NCI-H1105 treated with DMSO at 0.1 percent for 48 hours (cell line): ENCODE measurements at places on chromosomes 7 and 10.

- no peak for DNase-seq
Measured at GRCh38 chr7:135980665-135981180, 3.6 kb upstream of the MTPN start.

DNA sequence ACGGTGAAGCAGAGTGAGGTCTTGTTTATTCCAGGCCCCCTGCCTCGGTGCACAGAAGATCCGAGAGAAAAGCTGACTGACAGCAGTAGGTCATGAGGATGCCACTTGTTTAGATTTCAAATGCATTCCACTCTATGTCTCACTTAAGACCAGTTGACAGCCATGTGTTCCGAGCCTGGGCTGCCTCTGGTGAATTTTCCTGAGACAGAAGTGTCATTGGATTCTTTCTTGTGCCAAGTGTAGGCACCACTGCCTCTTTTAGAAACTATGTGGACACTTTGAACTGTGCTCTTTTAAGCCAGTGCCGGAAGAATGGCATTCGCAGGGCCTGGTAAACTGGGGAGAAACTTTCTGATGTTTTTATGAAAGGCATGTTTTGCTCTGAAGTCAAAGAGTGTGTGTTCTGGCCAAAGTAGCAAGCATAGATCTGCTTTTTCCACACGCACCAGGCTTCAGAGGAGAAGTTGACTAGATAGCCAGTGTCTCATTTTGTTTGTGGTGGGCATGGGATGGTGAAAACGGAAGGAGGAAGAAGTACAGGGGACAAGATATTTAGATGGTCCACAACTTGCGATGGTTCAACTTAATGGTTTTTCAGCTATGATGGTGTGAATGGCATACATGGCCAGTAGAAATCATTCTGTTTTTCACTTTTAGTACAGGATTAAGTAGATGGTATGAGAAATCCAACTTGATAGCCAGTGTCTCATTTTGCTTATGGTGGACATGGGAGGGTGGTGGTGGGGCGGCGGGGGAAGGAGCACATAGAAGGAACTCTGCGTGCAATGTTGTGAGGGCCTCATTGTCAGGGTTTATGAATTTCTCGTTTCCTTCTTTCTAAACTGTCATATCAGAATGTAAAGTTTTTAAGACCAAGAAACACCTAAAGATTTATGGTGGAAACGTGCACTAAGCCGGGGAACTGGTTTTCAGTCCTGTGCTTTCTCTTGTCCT lies 41.5 kb downstream of the CYP17A1 start:
- DNase-seq: no peak

GRCh38 chr7:28157076-28157745 lies 23.4 kb downstream of the JAZF1 start:
- no peak for DNase-seq

- DNase-seq: no peak
Measured at GRCh38 chr7:140217750-140218501, 41.1 kb upstream of the KDM7A start.

DNA sequence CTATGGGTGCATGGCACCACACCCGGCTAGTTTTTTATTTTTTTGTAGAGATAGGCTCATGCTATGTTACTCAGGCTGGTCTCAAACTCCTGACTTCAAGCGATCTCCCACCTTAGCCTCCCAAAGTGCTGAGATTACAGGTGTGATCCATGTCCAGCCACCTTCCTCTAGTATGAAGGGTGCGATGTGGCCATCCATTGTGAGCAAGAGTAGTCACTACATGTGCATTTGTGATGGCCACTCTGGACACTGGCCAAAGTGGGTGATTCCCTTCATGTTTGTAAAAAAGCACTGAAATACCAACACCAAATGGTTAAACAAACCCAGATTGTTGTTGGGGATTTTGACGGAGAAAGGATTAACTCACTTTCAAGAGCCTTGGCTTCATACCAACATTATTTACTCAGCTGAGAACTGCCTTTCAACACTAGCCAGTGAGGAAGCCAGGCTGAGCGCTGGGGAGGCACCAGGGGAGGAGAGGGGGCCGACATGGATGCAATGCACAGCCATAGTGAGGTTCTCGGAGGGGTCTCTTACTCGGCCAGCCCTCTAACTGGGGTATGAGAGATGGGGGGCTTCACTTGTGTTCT lies 198.1 kb upstream of the LYZL2 start:
- peak; percentile 42 for DNase-seq

DNA sequence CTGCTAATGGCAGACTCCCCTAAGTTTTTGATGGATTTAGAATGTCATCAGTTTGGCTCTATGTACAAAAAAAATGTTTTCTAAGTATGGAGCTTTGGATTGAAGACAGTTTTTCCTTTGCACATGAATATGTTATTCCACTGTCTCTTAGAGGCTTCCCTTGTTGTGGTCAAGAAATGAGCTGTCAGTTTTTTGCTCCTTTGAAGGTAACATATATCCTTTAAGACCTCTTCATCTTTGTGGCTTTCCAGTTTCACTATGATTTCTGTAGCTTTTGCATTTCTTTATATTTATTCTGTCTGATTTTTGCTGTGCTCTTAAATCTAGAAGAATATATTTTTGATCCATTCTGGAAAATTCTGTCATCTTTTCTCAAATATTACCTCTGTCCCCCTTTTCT lies 15.8 kb upstream of the ODAD2 start:
- no peak for DNase-seq

DNA sequence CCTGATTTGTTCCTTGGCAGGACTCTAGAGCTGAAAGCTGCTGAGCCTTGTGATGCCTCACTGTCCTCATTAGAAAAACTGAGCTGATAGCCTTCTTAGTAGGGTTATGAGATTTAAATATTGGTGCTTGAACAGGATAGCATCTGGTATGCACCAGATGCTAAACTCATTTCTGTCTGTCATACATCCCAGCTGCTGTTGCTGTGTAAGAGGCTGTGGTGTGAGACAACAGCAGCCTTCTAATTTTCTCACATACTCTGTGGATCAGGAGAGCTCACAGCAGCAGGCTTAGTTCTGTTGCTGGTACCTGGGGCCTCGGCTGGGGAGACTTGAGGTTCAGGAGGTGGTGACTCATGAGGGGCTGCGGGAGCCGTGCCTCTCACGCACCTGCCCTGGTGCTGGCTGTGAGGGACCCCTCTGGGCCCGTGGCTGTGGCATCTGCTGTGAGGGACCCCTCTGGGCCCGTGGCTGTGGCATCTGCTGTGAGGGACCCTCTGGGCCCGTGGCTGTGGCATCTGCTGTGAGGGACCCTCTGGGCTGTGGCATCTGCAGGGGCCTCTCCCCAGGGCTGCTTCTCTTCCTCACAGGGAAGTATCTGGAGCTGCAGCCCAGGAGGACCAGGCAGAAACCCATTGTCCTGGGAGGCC lies 12.5 kb downstream of the DYNC2I1 start:
- DNase-seq: no peak

DNA sequence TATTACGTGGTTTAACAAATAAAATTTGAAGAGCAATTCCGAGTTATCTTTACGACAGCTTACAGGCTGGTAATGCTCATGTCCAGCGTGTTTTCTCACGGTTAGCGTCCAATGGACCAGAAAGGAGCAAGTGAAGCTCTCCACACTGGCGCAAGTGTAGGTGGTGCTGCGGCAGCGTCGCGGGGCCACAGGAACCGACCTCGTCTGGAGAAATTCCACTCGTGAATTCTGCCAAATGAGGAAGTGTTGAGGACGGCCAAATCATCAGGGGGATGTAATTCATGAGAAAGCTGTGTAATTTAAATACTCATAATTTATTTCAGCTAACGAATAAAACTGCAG lies 350 bp upstream of the ZNF37A start:
- no peak for DNase-seq

DNA sequence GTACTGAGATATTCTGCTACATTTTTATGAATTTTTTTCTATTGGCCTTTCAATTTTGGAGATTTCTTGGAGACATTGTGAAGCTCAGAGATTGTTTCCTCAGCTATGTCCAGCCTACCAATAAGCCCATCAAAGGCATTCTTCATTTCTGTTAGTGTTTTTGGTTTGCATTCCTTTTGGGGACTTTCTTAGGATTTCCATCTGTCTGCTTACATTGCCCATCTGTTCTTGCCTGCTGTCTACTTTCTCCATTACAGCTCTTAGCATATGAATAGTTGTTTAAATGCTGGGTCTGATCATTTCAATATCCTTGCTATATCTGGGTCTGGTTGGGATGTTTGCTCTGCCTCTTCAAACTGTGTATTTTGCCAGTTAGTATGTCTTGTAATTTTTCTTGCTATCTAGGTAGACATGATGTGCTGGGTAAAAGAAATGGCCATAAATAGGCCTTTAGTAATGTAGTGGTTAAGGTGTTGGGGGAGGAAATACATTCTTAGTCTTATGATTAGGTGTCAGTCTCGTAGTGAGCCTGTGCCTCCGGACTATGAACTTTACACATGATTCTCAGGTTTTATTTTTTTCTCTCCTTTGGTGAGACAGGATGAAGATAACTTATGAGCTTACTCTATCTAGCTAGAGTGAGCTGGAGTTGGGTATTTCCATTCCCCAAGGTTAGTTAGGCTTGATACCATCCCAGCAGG lies 32.6 kb upstream of the NME8 start:
- DNase-seq: no peak

GRCh38 chr10:73413528-73414229 lies at the start of gene ANXA7:
ANXA7 (minus strand) TSS chr10:73414058; CDS start chr10:73400856, 13,202 bp downstream.
- DNase-seq: peak; percentile 72

DNA sequence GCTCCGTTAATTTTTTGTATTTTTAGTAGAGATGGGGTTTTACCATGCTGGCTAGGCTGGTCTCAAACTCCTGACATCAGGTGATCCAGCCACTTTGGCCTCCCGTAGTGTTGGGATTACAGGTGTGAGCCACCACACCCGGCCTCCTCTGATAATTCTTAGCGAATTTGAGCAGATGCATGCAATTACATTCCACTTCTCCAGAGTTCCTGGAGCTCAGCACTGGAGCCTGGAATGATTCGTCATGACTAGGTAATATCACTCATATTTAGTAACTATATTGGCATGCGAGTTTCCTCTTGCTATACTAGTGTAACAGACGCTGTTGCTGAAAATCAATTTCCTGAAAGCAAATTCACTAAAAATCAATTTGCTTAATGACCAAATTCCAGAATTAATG lies 86.8 kb downstream of the MKX start:
- DNase-seq: no peak

GRCh38 chr7:151648429-151648828 lies 128.7 kb upstream of the RHEB start:
- no peak for DNase-seq

GRCh38 chr7:131836733-131837132 lies 280.3 kb upstream of the PODXL start:
- DNase-seq: no peak

DNA sequence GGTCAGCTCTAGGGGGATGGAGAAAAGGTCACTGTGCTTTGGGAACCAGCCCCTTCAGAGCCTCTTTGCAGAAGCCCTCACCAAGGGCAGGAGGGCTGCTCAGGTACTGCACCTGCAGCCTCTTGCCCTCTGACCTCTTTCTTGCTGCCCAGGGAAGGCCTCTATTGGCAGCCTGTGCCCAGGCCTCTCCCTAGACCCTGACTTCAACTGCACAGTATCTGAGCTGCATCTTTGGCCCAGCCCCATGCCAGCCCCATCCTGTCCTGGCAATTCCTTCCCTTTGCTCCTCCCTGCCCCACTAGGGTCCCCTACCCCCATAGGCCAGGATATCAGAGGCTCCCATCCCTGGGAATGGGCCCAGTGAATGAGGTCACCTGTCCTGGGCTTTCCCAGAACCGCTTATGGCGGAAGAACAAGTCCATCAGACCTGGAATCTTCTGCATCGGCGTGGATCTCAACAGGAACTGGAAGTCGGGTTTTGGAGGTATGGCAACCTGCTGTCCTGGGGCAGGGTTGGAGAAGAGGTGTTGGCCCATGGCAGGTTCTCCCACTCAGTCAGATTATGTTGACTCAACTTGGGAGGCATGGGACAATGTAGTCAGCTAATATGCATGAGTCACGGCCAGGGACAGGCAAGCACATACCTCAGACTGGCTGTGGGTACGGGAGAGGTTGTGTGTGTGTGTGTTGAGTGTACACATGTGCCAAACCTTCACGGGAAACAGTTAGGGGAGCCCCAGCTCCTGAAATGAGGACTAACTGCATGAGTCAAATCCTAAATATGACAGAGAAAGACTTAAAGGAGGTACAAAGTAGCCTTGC lies 17.1 kb upstream of the CPA1 start:
- no peak for DNase-seq

DNA sequence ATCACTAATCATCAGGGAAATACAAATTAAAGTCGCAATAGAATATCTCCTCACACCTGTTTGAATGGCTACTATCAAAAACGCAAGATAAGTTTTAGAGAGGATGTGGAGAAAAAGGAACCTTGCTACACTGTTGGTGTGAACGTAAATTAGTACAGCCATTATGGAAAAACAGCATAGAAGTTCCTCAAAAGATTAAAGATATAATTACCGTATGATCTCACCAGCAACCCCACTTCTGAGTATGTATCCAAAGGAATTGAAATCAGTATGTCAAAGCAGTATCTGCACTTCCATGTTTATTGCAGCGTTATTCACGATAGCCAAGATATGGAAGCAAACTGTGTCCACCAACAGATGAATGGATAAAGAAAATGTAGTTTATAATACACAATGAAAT lies 164.4 kb downstream of the ZNF365 start:
- DNase-seq: no peak

GRCh38 chr7:123864012-123864411 lies 19.0 kb downstream of the HYAL4 start:
- no peak for DNase-seq

DNA sequence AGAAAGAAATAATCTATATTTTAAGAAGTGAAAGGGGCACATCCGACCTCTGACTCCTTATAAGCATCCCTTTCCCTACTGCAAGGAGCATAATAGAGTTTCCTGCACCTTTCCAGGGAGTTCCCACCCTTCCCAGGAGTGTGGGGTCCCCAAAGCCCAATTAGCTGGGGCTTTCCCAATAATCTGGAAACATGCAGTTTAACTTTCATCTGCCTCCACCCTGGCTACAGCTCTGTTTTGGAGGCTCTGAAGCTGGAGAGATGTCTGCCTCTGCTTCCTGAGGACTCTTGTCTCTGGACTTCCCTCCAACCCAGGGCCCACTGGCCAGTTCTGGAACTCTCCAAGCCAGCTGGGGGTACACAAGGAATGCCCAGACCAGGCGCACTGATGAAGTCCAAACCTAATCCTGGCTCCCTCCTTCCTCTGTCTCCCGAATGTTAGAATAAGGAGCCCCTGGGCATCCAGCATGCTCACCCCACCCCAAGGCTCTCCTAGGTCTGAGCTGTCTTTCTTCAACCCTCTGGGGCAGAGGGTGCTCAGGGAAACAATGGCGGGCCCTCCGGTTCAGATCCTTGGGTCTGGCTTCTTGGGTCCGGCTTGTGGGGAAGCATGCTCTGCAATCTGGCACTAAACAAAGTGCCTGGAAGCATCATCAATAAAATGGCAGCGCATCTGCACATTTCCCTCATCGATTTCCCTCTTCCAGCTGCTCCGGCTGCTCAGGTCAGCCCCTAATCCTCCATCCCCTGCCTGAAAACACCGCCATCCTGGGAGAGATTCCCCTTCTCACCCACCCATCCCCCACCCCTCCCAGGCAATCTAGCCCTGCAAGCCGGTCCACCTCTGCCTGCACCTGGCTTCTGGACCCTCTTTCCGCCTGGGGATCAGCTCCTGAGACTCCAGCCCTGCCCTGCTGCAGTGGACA lies 13.3 kb downstream of the HOXA4 start:
- DNase-seq: no peak

GRCh38 chr7:101160910-101161309 lies 4.5 kb downstream of the VGF start:
- no peak for DNase-seq

GRCh38 chr10:104488439-104488832 lies 134.8 kb downstream of the CFAP58 start:
- no peak for DNase-seq
